ENCODE measurements at places on chromosomes 5 and 9. TPM values are rescaled to one million over a fixed set of nuclear protein-coding genes. Genes with fewer than 3 reads are reported as not detected.

The C9orf50 gene
- total RNA-seq, result not detected

The MACIR gene
- 7.6 TPM for total RNA-seq

The PCA3 gene
- total RNA-seq, result not detected

The ANKRD55 gene
- 0.52 TPM for total RNA-seq

The HAVCR2 gene
- 78.7 TPM for total RNA-seq

The GRM6 gene
- not detected for total RNA-seq

The STK32A gene
- total RNA-seq, result not detected

The REEP2 gene
- 1.1 TPM for total RNA-seq

The CAMK4 gene
- total RNA-seq, result 82.7 TPM

The FRRS1L gene
- total RNA-seq, result not detected

The GPR150 gene
- 0.74 TPM for total RNA-seq

The FGD3 gene
- 104 TPM for total RNA-seq

The FOXD4L3 gene
- total RNA-seq, result 0.29 TPM

The KLHL9 gene
- total RNA-seq, result 18.8 TPM

The SPINK6 gene
- not detected for total RNA-seq

The TTC16 gene
- total RNA-seq, result 4.7 TPM

The ZNF189 gene
- total RNA-seq, result 9.7 TPM

The RAI14 gene
- total RNA-seq, result not detected

The IL13 gene
- 1.4 TPM for total RNA-seq

The PSD2 gene
- total RNA-seq, result not detected

The TLE1 gene
- total RNA-seq, result 0.68 TPM

The MARVELD2 gene
- 0.18 TPM for total RNA-seq

The PRR16 gene
- not detected for total RNA-seq

The ZDHHC12 gene
- total RNA-seq, result 80.4 TPM

The SPINK7 gene
- total RNA-seq, result not detected

The PPP6C gene
- 51.9 TPM for total RNA-seq

The SLC12A2 gene
- total RNA-seq, result 13.4 TPM

The RIMOC1 gene
- total RNA-seq, result 20.8 TPM

The PCDHGB7 gene
- total RNA-seq, result not detected

The ANXA6 gene
- 481 TPM for total RNA-seq

The GABBR2 gene
- total RNA-seq, result not detected

The NR5A1 gene
- not detected for total RNA-seq

The ENTPD8 gene
- not detected for total RNA-seq

The RLN2 gene
- 2.8 TPM for total RNA-seq

The CATSPER3 gene
- 0.68 TPM for total RNA-seq

The PCDHAC1 gene
- not detected for total RNA-seq

The RMI1 gene
- total RNA-seq, result 23.3 TPM

Data from activated CD8-positive, alpha-beta T cell treated with anti-CD3 and anti-CD28 coated beads, Interleukin-2, amount 10 ng/mL, durations not matched to agents 7 days and 5 days (primary cell).